Central memory CD4-positive, alpha-beta T cell (primary cell): ENCODE measurements at places on chromosomes 2 and 18.

DNA sequence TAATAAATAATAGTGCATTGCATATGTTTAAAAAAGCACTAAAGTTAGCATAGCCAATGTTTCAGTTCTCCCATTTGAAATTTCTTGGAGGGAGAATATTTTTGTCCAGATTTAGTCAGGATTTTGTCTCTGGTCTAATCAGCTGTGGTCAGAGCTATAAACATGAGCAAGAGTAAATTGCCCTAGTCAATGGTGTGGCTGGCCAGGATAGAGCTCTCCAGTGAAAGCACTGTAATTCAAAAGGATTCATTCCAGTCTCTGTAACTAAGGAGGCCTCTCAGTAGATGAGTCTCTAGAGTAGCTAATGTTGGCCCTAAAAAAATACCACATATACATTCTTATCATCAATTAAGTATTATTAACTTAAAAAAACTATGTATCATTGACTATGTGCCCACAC lies 241.6 kb downstream of the CDCA7 start:
- no peak for DNase-seq

DNA sequence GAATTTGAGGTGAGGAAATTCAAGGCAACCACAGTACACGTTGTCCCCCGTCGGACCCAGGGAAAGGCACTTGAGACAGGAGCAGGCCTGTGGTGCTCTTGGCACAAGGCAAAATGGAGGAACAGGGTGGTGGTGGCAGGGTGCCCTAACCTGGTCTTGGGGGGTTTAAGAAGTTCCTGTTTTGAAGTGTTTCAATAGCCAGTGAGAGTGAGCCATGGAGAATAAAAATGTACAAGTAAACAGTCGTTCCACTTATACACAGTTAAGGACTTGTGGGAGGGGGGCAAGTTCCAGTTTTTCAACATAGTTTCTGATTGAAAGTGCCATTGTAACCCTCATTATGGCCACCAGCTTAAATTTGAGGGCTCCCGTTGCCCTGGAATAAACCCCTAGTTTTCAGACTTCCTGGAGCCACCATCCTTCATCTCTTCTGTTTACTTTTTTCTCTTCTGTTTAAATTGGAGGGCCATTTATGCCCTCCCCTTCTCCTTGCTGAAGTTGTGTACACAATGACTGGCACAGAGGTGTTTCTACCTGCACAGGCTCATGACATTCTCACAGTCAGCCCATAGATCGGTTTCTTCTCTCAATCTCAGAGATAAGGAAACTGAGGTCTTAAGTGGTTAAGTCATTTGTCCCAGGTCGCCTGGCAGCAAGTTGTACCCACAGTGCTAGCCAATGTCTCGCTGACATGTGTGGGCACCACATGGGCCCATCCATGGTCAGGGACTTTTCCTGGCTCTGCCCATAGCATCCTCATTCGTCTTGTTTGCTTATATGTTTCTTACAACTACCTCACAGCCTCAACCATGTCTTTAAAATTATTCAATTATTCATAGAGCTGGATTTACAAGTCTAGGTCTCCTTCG lies 66.0 kb upstream of the ST3GAL5 start:
- no peak for DNase-seq

DNA sequence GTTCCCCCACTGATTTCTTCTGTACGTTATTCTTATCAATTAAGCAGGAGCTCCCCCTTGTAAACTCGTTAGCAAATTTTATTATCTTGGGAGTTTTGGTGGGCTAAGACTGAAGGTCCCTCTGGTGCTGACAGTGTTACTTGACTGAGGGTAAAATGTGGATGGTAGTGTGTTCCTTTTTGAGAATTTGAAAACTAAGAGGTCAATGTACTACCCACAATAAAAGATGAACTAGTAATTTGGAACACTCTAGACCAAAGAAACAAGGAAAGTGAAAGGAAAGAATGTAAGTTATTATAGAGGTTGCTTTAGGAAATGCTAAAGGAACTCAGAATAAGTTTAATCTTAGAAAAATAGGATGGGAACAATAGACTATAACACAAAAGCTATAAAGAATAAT lies 35.1 kb downstream of the YWHAQ start:
- no peak for DNase-seq

GRCh38 chr2:57876313-57876712 lies 170.3 kb upstream of the VRK2 start:
- no peak for DNase-seq

DNA sequence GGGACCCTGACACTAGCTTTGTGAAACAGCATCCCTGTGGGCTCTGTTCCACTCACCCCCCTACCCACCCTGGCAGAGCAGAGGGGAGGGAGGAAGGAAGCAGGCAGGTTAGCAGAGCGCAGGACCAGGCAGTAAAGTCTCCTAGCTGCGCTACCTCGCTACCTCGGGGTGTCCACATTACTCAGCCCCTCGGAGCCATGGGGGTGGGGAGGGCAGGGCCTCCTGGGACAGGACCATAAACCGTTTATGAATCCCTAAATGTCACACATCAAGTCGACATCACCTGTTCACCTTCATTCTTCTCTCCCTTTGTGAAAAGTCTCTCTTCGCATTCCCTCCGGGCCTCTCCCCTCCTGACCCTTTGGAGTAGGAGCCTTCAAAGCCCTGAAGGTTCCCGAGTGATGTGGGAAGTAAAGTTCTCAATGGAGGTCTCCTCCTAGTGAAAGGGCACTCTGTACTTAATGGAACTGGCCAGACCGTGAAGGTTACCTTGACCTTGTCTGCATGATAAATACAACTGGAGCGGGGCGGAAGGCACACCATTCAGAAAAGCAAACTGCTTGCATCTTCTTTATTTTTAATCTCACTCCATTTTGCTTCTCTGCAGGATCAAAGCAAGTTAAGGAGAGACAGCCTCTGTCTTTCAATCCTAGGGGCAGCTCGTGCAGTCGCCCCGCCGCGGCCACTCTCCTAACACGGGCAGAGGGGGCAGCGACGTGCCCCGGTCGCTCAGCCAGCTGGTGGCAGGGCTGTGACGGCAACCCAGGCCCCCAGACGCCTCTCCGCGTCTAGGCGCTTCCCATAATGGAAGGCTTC lies 23.7 kb upstream of the SMAD7 start:
- no peak for DNase-seq

- DNase-seq: no peak
These were observed 498.2 kb upstream of the TCF4 start for GRCh38 chr18:56086176-56086575.

GRCh38 chr2:164126960-164127660 lies 391.3 kb upstream of the FIGN start:
- no peak for DNase-seq
